Naive B cell (primary cell): ENCODE measurements at places on chromosomes 6 and 20.
A peak's percentile ranks its signal among the peaks of the same experiment; 100 is the strongest.

GRCh38 chr6:16045238-16045637, 83.6 kb upstream of the MYLIP start:
- DNase-seq = no peak
- H3K4me1 ChIP-seq = peaks cover 4% of the 10 kb centered on the region
- no peaks in the 10 kb centered on the region for H3K27me3 ChIP-seq
- H3K4me3 ChIP-seq = no peak overlapping the region

DNA sequence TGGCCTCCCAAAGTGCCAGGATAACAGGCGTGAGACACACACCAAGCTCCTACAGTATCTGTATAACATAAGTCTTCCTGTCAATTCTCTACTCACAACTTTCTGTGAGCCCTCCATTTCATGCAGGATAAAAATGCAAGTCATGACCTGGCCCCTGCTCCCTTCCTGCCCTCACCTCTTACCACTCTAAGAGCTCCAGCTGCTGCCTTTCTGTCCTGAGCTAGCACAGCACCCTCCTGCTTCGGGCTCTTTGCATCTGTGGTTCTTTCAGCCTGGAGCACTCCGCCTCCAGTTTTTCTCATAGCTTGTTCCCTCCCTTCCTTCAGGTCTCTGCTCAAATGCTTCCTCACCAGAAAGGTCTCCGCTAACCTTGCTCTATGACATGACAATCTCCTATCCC, 23.7 kb upstream of the TRPC4AP start:
- H3K36me3 ChIP-seq = peaks cover 20% of the 10 kb centered on the region
- H3K4me3 ChIP-seq = no peak overlapping the region
- H3K27ac ChIP-seq = peak overlapping the region; percentile 83
- no peaks in the 10 kb centered on the region for H3K27me3 ChIP-seq

DNA sequence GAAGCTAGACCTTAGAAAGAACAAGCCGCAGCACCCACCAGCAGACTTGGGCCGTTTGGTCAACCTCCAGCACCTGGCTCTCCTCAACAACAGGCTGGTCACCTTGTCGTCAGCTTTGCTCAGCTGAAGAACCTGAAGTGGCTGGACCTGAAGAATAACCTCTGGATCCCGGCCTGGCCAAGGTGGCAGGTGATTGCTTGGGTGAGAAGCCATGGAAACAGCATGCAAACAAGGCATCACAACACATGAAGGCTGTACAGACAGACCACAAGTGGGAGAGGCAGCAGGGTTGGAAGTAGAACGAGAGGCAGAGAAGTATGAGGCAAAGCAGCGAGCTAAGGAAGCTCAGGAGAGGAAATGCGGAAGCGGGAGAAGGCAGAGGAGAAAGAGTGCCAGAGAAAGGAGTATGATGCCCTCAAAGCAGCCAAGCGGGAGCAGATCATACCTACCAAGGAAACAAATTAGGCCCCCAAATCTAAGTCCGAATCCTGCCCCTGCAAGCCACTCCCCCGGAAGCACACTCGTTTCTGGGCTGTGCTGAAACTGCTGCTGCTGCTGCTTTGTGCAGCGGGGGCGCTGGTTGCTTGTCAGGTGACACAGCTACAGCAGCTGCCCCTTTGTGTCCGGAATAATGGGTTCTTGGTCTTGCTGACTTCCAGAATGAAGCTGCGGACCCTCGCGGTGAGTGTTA, 121.6 kb upstream of the LGSN start:
- peak overlapping the region; percentile 86 for H3K4me3 ChIP-seq
- no peak overlapping the region for H3K27ac ChIP-seq
- no peaks in the 10 kb centered on the region for H3K36me3 ChIP-seq
- peaks cover 3% of the 10 kb centered on the region for H3K27me3 ChIP-seq
- no peaks in the 10 kb centered on the region for H3K4me1 ChIP-seq
- DNase-seq = peak; percentile 5

GRCh38 chr20:63822276-63822696, 8.8 kb downstream of the ZBTB46 start:
- DNase-seq = no peak
- no peak overlapping the region for H3K4me3 ChIP-seq
- H3K4me1 ChIP-seq = no peaks in the 10 kb centered on the region
- no peaks in the 10 kb centered on the region for H3K36me3 ChIP-seq
- peaks cover 20% of the 10 kb centered on the region for H3K27me3 ChIP-seq
- no peak overlapping the region for H3K27ac ChIP-seq

DNA sequence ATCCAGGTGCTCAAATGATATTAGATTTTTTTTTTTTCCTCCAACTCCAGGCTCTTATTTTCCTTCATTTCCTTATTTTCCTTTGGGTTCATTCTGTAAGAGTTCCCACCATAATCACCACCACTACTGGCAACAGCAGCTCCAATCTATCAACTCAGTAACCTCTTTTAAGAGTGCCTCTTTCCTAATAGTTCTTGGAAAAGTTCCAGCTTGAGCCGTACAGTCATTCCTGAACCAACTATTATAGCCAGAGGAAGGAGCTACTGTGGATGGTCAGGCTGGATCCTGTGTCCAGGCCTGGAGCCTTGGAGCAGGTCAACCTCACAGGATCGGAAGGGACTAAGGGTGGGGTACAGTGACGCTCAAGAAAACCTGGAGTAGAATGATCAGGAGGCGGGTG, 4.2 kb upstream of the ANGPT4 start:
- peaks cover 8% of the 10 kb centered on the region for H3K27me3 ChIP-seq
- no peaks in the 10 kb centered on the region for H3K36me3 ChIP-seq
- no peak overlapping the region for H3K27ac ChIP-seq
- no peak overlapping the region for H3K4me3 ChIP-seq
- peaks cover 2% of the 10 kb centered on the region for H3K4me1 ChIP-seq

DNA sequence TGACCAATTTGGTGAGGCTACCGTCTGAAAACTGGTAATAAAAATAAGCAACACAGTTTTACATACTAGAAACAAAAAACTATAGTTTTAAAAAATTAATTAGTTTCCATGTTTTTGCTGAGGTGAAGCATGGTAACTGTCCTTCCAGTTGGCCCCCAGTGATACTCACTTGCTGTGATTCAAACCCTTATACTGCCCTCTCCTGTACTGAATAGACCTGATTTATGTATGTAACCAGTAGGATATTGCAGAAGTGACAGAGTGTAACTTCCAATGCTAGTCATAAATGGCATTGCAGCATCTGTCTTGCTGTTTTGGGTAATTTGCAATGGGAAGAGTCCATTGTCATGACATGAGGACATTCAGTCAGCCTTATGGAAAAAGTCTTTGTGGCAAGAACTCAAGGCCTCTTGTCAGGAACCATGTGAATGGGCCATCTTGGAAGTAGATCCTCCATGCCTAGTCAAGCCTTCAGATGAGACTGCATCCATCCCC, 8.9 kb upstream of the CHD6 start:
- peak overlapping the region; percentile 58 for H3K27ac ChIP-seq
- H3K27me3 ChIP-seq = no peaks in the 10 kb centered on the region
- no peaks in the 10 kb centered on the region for H3K4me1 ChIP-seq
- H3K4me3 ChIP-seq = no peak overlapping the region

- DNase-seq = no peak
- H3K36me3 ChIP-seq = no peaks in the 10 kb centered on the region
- peaks cover 6% of the 10 kb centered on the region for H3K27me3 ChIP-seq
These were observed 1.3 kb upstream of the CTCFL start for GRCh38 chr20:57526087-57526884.

DNA sequence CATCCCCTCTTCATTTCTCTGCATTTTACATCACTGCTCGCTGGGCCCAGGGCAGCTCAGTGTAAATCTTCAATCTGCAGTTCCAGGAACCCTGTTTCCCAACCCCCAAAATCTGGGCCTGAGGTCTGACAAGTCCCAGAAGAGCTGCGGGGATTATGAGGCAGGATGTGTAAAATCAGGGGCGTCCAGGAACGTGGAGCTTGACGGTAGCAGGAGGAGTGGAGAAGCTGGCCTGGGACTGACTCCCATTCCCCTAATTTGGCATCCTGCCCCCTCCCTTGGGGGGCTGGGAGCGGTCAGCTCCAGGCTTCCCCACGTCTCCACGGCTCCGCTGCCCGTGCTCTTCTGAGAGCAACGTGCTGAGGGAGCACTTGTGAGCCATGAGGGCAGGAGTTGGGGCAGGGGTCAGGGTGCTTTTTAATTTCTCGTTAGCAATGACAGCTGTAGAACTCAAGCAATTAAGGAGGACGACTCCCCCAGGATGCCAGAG, 23.4 kb upstream of the VEGFA start:
- no peaks in the 10 kb centered on the region for H3K4me1 ChIP-seq
- H3K36me3 ChIP-seq = no peaks in the 10 kb centered on the region
- DNase-seq = no peak
- H3K4me3 ChIP-seq = no peak overlapping the region
- no peak overlapping the region for H3K27ac ChIP-seq

DNA sequence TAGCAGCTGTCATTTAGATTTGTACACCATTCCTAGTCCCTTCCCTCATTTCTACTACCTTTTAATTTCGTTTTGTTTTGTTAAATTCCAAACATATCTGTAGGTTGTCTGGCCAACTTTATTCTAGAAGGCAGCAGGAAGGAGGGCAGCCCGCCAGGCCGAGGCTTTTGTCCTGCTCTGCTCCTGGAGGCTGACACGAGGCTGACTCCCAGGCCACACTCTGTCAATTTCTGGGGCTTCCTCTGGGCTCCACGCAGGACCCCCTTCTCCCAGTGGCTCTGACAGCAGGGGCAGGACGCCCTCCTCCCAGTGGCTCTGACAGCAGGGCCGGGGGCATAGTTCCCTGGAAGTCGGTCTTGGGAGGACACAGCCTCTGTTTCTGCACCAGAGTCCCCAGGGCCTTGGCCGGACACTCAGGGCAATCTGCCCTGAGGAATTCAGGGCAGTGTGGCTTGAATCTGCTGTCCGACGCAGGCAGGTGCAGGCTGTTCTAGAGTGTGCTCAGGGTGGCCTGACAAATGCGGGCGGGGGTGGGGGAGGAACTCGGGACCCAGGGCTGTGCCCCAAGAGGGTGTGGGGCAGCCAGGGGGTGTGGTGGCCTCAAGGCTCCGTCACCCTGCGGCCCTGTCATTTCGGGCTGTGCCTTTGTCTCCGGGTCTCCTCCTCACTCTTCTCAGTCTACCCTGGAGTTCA, 11.8 kb downstream of the SMOC2 start:
- peaks cover 20% of the 10 kb centered on the region for H3K27me3 ChIP-seq
- no peak overlapping the region for H3K4me3 ChIP-seq
- DNase-seq = no peak

GRCh38 chr6:157873735-157874344, 50.8 kb downstream of the SNX9 start:
- peaks cover 16% of the 10 kb centered on the region for H3K4me1 ChIP-seq
- H3K36me3 ChIP-seq = peaks cover 10% of the 10 kb centered on the region
- H3K27ac ChIP-seq = no peak overlapping the region
- DNase-seq = peak; percentile 68
- H3K4me3 ChIP-seq = peak overlapping the region; percentile 7
- no peaks in the 10 kb centered on the region for H3K27me3 ChIP-seq

GRCh38 chr6:54937371-54937770, 90.8 kb downstream of the FAM83B start:
- H3K27ac ChIP-seq = no peak overlapping the region
- no peaks in the 10 kb centered on the region for H3K27me3 ChIP-seq
- DNase-seq = no peak

- DNase-seq = peak; percentile 35
- peak overlapping the region; percentile 52 for H3K4me3 ChIP-seq
- H3K4me1 ChIP-seq = peaks cover 69% of the 10 kb centered on the region
- peak overlapping the region; percentile 100 for H3K27ac ChIP-seq
These were observed 176.3 kb downstream of the JARID2 start for GRCh38 chr6:15421945-15422733.

DNA sequence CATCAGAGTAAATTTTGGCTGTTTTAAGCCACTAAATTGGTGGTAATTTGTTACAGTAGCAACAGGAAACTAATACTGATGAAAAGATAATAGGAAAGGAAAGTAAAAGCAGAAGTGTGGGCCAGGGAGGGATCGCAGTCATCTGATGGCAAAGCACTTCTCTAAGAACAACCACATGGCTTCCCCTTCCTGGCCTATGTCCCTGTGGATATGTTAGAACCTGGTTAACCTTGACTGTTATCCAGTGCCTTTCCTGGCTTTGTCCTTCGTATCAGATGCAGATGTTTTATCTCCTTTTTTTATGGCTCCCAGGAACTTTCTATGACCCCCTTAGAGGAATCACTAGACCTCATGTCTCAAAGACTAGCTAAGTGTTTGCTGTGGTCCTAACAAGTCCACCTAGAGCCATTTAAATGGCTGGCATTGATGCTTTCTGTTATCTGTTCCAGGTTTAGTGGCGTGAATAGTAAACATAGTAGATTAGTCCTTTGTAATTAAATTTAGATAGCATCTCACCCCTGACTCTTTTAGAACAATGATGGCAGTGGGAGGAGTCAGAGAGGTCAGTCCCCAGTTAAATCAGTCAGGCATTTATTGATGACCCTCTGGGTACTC, 79.2 kb upstream of the PHACTR2 start:
- no peaks in the 10 kb centered on the region for H3K27me3 ChIP-seq
- H3K4me3 ChIP-seq = no peak overlapping the region
- peaks cover 11% of the 10 kb centered on the region for H3K4me1 ChIP-seq
- no peak overlapping the region for H3K27ac ChIP-seq
- H3K36me3 ChIP-seq = peaks cover 4% of the 10 kb centered on the region
- DNase-seq = no peak

DNA sequence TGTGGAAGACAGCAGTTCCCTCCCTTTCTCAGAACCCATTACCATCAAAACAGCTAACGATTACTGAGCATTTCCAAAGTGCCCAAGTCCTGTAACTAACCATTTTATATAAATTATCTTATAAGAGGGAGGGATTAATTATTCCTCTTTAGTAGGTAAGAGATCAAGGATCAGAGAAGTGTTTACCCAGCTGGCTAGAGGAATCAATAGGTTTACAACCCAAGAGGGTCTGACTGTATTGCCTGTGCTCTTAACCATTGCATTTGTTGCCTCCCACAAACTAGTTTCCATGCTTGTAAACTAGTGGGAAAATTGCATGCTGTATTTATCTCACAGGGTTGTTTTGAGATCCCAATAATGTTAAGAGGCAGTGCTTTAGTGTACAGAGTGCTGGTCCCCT, 3.7 kb upstream of the DBNDD2 start:
- no peak for DNase-seq
- H3K27me3 ChIP-seq = peaks cover 12% of the 10 kb centered on the region
- peaks cover 35% of the 10 kb centered on the region for H3K4me1 ChIP-seq
- H3K27ac ChIP-seq = no peak overlapping the region
- H3K36me3 ChIP-seq = peaks cover 12% of the 10 kb centered on the region
- peak overlapping the region; percentile 83 for H3K4me3 ChIP-seq

GRCh38 chr6:142763205-142763604, 181.8 kb downstream of the HIVEP2 start:
- no peak overlapping the region for H3K27ac ChIP-seq
- no peak for DNase-seq
- no peak overlapping the region for H3K4me3 ChIP-seq
- no peaks in the 10 kb centered on the region for H3K27me3 ChIP-seq
- H3K4me1 ChIP-seq = peaks cover 14% of the 10 kb centered on the region
- peaks cover 49% of the 10 kb centered on the region for H3K36me3 ChIP-seq

DNA sequence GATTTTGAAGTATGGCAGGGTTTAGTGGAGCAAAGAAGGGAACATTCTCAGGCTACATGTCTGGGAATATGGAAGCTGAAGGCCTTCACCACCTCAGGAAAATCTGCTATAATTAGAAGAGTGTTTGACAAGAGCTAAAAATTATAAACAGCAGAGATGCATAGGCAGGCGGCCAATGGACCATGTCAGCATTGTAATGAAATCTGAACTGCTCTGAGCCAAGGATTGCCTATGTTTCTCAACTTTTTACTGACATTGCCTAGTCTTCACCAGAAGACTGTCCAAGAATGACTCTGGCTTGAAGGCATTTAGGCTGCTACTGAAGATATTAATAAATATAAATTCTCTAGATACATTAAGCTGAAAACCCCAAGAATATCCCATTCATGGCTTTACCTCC, 84.1 kb downstream of the C6orf52 start:
- peaks cover 25% of the 10 kb centered on the region for H3K4me1 ChIP-seq
- no peak overlapping the region for H3K4me3 ChIP-seq
- peaks cover 19% of the 10 kb centered on the region for H3K36me3 ChIP-seq

- H3K4me3 ChIP-seq = no peak overlapping the region
- H3K4me1 ChIP-seq = peaks cover 64% of the 10 kb centered on the region
- H3K27ac ChIP-seq = peak overlapping the region; percentile 75
- DNase-seq = no peak
- H3K27me3 ChIP-seq = no peaks in the 10 kb centered on the region
These were observed 229.7 kb upstream of the MARCKS start for GRCh38 chr6:113627480-113627879.
